ENCODE measurements at places on chromosomes 6 and 20.

- DNase-seq = no peak
Measured at GRCh38 chr20:45313065-45313695, 5.1 kb upstream of the MATN4 start.

DNA sequence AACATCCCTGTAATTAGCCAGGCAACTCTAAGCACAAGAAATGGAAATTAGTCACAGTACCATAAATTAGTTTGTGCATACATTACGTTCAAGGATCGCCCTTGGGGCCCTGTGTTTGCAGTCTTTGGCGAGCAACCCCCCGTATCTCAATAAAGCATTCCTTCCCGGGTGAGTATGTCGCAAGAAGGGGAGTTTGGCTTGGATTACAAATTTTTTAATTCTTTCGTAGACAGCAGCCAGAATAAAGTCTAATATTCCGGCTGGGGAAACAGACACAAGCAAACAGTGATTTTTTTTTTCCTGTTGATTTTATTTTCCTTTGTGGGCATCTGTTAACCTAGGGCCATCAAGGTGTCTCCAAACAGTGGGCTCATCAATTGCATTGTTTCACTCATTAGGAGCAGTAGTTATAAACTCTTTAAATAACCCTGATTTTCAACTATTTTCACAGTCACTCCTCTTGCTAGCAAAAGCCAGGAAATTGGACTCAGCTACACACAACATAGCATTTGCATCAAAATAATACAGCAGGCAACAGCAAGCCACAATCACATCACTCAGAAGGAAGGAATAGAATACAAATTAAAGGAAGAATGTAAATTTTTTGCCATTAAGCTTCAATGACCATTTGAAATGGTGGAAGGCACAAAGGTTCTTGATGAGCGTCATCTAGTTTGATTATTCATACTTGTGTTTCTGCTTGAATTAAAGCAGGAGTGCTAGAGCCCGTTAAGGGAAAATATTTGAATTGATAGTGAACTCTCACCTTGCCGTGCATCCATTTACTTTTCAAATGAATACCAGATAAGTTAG is 85.3 kb downstream of the LINC00237 start:
- DNase-seq = no peak

- no peak for DNase-seq
Measured at GRCh38 chr20:23374441-23374840, 12.5 kb downstream of the GZF1 start.

DNA sequence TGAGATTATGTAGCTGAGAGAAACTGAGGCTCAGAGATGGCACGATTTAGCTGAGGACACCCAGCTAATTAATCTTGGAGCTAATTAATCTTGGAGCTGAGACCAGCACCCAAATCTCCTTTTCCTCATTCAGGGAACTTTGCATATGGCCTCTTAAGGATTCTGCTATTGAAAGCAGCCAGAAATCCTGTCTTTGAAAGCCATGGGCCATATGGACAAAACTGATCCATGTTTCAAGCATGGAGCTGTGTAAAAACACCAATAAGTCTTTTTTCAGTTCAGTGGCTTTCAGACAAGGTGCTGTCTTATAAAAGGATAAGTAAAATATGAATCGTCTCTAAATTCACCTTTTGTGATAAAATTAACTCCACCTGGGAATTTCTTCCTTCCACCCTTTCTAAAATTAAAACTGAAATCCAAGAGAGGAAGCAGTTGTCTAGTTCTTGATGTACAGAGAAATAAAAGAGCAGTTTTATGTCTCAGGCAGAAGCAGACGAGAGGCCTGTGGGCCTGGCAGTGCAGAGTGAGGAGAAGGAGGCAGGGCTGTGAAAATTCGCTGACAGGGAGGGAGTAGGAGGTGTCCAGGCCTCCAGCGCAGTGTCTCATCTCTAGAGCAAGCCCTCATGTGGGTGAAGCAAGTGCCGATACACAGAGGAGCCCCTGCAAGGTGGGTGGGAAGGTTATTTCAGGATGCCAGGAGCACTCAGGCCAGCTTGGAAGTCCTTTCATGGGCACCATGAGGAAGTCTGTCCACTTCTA is 266.9 kb downstream of the UST start:
- no peak for DNase-seq

GRCh38 chr6:122676146-122676545 is 65.9 kb downstream of the PKIB start:
- DNase-seq = no peak

DNA sequence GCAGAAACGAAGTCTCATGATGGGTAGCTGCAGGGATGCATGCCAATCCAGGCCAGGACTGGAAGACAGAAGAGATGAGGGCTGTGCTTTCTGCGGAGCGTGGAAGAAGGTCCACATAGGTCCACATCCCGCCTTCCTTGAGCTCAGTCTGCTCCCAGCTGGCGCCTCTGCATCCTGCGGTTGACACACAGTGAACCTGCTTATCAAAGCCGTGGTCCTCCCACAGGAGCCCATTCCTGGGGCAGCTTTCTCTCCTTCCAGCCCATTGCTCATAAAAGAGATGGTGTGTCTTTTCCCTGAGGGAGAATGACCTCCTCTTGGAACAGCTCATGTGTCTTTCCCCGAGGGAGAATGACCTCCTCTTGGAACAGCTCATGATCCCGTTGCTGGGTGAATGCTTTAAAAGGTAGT is 225.4 kb downstream of the CDH4 start:
- no peak for DNase-seq

GRCh38 chr6:149170564-149171452 is 146.7 kb upstream of the TAB2 start:
- no peak for DNase-seq

DNA sequence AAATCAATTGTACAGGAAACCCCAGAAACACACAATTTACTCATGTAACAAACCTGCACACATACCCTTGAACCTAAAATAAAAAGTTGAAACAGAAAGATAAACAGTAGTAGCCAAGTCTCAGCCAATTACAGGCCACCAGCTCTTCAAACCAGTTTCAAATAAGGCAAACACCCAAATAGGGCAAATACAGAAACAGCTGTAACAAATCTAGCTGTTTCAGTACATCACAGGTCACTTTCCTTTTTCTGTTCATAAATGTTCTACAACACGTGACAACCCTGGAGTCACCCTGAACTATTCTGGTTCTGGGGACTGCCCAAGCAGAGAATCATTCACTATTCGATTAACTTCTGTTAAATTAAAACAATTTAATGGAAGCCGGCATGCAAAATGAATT is 329.0 kb downstream of the GJA1 start:
- DNase-seq = no peak

- no peak for DNase-seq
Measured at GRCh38 chr20:58458342-58459057, 56.7 kb downstream of the APCDD1L start.

Measured in SIG-M5 (cell line).